Neuronal stem cell (in vitro differentiated cells): ENCODE measurements at places on chromosomes 11 and 22.

GRCh38 chr11:210122-210802 is 2.8 kb downstream of the RIC8A start:
- peaks cover 53% of the 10 kb centered on the region for H3K36me3 ChIP-seq
- peak overlapping the region; percentile 91 for H3K4me3 ChIP-seq
- H3K27me3 ChIP-seq = no peaks in the 10 kb centered on the region
- H3K27ac ChIP-seq = no peak overlapping the region

DNA sequence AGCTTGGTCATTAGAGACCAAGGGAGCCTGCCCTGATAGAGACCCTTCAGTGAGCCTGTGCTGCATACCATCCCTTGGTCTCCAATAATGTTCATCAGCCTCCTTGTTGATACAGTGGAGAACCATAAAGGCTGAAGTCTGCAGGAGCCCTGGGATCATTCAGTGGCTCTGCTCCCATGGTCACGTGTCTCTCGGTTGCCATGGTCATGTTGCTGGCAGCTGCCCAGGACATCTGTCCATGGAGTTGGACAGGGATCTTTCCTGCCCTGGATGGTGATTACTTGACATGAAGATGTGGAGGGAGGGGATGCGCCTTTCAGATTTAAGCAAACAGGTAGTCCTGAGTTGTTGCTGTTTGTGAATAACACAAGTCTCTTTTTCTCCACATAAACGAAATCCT is 38.2 kb downstream of the CYB5R2 start:
- no peak overlapping the region for H3K27ac ChIP-seq
- no peak for DNase-seq
- H3K36me3 ChIP-seq = no peaks in the 10 kb centered on the region
- peaks cover 3% of the 10 kb centered on the region for H3K4me1 ChIP-seq
- no peaks in the 10 kb centered on the region for H3K27me3 ChIP-seq
- H3K4me3 ChIP-seq = no peak overlapping the region

DNA sequence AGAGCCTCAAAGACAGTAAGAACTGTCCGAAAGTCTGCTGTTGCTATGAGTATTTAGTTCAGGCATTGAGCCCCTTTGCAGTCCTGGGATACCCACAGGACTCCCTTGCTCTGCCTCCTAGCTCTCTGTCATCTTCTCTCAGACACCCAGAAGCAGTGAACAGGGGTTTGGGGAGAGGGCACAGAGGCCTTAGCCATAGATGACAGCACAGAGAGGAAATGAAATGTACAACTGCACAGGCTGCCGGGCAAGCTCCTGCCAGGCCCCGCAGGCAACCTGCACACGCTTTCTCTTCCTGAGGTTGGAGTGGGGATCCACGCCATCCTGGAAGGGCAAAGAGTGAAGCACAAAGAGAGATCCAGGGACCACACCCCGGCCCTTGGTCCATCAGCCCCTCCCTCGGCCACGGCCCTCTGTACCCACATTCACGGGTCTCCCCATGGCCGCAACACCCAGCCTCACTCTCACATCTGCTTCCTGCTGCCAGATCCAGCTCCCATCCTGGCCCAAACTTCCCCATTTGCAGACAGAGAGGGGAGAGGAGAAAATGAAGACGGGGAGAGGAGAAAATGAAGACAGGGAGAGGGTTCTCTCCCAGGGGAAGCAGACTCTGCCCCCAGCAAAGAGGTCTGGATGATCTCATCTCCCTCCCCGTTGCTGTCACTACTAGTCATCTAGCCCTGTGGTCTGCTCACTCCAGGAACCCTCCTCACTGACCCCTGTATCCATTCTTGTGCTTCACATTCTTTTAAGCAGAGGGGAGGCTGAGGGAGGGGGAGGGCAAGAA is 40.7 kb downstream of the CD6 start:
- no peak overlapping the region for H3K27ac ChIP-seq
- peaks cover 14% of the 10 kb centered on the region for H3K4me1 ChIP-seq
- H3K4me3 ChIP-seq = no peak overlapping the region
- H3K36me3 ChIP-seq = no peaks in the 10 kb centered on the region
- peaks cover 63% of the 10 kb centered on the region for H3K27me3 ChIP-seq

GRCh38 chr11:60988658-60989057 is 17.2 kb downstream of the CD6 start:
- no peaks in the 10 kb centered on the region for H3K36me3 ChIP-seq
- no peaks in the 10 kb centered on the region for H3K4me1 ChIP-seq
- H3K4me3 ChIP-seq = no peak overlapping the region
- H3K27ac ChIP-seq = no peak overlapping the region

DNA sequence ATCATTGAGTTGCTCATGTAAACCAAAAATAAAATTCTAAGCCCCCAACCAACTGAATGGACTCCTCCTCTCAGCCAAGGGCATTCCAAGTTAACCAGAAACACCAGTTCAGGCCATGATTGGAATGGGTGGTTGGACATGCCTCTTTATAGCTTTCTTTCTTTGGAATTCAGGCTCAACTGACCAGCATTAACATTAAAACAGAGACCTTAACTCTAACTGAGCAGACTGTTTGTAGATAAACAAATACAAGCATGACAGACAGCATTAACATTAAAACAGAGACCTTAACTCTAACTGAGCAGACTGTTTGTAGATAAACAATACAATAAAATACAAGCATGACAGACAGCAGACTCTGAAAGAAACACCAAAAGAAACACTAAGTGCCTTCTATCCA is 278.2 kb downstream of the DLG2 start:
- H3K4me1 ChIP-seq = no peaks in the 10 kb centered on the region
- DNase-seq = no peak
- H3K27ac ChIP-seq = no peak overlapping the region
- no peaks in the 10 kb centered on the region for H3K36me3 ChIP-seq
- no peaks in the 10 kb centered on the region for H3K27me3 ChIP-seq

GRCh38 chr22:16963189-16963945 is 44.7 kb downstream of the GAB4 start:
- peak overlapping the region; percentile 57 for H3K4me3 ChIP-seq
- H3K27me3 ChIP-seq = no peaks in the 10 kb centered on the region
- no peaks in the 10 kb centered on the region for H3K36me3 ChIP-seq
- no peak for DNase-seq
- H3K4me1 ChIP-seq = no peaks in the 10 kb centered on the region

DNA sequence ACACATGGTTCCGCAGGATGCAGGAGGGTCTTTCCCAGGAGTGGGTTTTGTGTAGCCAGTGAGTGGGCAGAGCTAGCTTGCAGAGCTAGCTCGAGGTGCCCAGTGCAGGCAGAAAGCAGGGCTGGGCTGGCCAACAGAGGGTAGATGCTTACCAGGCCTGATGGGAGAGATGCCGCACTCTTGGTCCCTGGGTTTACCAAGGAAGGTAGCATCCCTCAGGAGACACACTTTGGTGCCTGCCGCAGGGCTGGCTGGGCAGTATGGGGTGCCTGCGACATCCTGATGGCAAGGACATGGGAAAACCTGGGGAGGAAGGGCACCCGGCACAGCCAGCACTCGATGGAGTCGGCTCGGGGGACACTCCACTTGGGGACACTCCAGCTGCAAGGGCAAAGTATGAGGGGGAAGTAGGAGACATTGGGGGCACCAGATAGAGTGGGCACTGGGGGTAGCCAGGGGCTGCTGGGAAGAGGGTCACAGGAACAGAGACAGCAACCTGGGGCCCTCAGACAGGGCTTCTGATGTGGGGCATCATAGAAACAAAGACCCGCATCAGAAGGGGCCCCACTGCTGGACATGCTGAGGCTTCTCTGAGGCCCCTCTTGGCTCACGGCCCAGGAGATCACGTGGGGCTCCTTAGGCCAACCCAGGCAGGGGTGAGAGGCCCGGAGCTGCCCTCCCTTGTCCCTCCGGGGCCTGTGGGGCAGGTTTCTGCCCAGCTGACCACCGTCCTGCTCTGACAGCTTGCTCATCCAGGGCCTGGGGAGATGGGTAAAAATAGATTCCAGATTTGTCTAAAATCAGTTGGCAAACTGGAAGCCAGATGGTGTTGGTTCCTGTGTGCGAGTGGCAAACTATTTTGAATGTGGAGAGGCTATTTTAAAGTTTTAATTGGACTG is 89.8 kb downstream of the MORC2 start:
- H3K36me3 ChIP-seq = no peaks in the 10 kb centered on the region
- H3K4me1 ChIP-seq = no peaks in the 10 kb centered on the region
- DNase-seq = no peak
- no peaks in the 10 kb centered on the region for H3K27me3 ChIP-seq
- no peak overlapping the region for H3K4me3 ChIP-seq
- H3K27ac ChIP-seq = no peak overlapping the region
